A549 treated with DMSO at 1 μM for 4 hours (cell line): ENCODE measurements at places on chromosomes 4 and X. TPM values are rescaled to one million over a fixed set of nuclear protein-coding genes. Genes with fewer than 3 reads are reported as not detected.

The NEXMIF gene
- total RNA-seq, result 0.01 to 0.23 TPM (median 0.02 TPM) in 4 of 5 replicates, not detected in the other

The TCP11X2 gene
- total RNA-seq, result not detected in 5 replicates

The KANTR gene
- 1.1 to 1.8 TPM (median 1.6 TPM) in 5 replicates for total RNA-seq

The BCLAF3 gene
- 2.8 to 4.6 TPM (median 3.5 TPM) in 5 replicates for total RNA-seq

The ZNF81 gene
- 3.4 to 7.7 TPM (median 5.6 TPM) in 5 replicates for total RNA-seq

The GC gene
- total RNA-seq, result not detected in 5 replicates

The SYTL4 gene
- 1.1 to 3.2 TPM (median 2.3 TPM) in 5 replicates for total RNA-seq

The CBR4 gene
- 3.0 to 6.0 TPM (median 5.6 TPM) in 5 replicates for total RNA-seq

The BEX2 gene
- 8.5 to 13.9 TPM (median 9.9 TPM) in 5 replicates for total RNA-seq

The CTSO gene
- total RNA-seq, result 0.87 to 1.1 TPM (median 0.88 TPM) in 5 replicates

The CD38 gene
- total RNA-seq, result 8.4 to 12.4 TPM (median 9.5 TPM) in 5 replicates

The HNRNPDL gene
- total RNA-seq, result 202 to 381 TPM (median 270 TPM) in 5 replicates

The REELD1 gene
- not detected in 5 replicates for total RNA-seq

The S100P gene
- total RNA-seq, result 21.3 to 67.3 TPM (median 61.9 TPM) in 5 replicates

The OR13H1 gene
- total RNA-seq, result not detected in 5 replicates

The USP17L15 gene
- not detected in 5 replicates for total RNA-seq

The LNX1 gene
- total RNA-seq, result 0.03 to 0.09 TPM (median 0.04 TPM) in 4 of 5 replicates, not detected in the other

The TGIF2LX gene
- total RNA-seq, result not detected in 5 replicates

The TMSB15C gene
- total RNA-seq, result 0.09 to 0.31 TPM (median 0.16 TPM) in 4 of 5 replicates, not detected in the other

The DGKK gene
- total RNA-seq, result not detected in 5 replicates

The FAM133A gene
- 0.69 to 1.1 TPM (median 0.87 TPM) in 5 replicates for total RNA-seq

The RAB39B gene
- total RNA-seq, result 0.66 to 0.85 TPM (median 0.85 TPM) in 5 replicates

The TDO2 gene
- 0.28 to 1.2 TPM (median 0.91 TPM) in 5 replicates for total RNA-seq

The CT45A10 gene
- 0.23 to 0.55 TPM (median 0.37 TPM) in 4 of 5 replicates, not detected in the other for total RNA-seq

The PRDM8 gene
- total RNA-seq, result 0.32 to 0.67 TPM (median 0.42 TPM) in 5 replicates

The ADGRG2 gene
- total RNA-seq, result 5.4 to 6.9 TPM (median 6.4 TPM) in 5 replicates

The MAML3 gene
- total RNA-seq, result 9.5 to 13.9 TPM (median 13.2 TPM) in 5 replicates

The F9 gene
- total RNA-seq, result not detected in 5 replicates

The NLGN4X gene
- total RNA-seq, result 0.01 to 0.07 TPM in 2 of 5 replicates, not detected in the others

The PF4V1 gene
- not detected in 5 replicates for total RNA-seq

The POU3F4 gene
- total RNA-seq, result not detected in 5 replicates

The BEND4 gene
- total RNA-seq, result not detected in 5 replicates

The MAP7D2 gene
- 5.3 to 7.1 TPM (median 5.7 TPM) in 5 replicates for total RNA-seq

The ABCD1 gene
- total RNA-seq, result 2.4 to 4.1 TPM (median 3.4 TPM) in 5 replicates

The CPLX1 gene
- 0.24 to 0.68 TPM (median 0.55 TPM) in 5 replicates for total RNA-seq
